Hematopoietic multipotent progenitor cell treated with erythropoietin and hydrocortisone succinate and interleukin-3 and kit ligand, for 8 days (in vitro differentiated cells): ENCODE measurements at places on chromosomes 3 and 15.

DNA sequence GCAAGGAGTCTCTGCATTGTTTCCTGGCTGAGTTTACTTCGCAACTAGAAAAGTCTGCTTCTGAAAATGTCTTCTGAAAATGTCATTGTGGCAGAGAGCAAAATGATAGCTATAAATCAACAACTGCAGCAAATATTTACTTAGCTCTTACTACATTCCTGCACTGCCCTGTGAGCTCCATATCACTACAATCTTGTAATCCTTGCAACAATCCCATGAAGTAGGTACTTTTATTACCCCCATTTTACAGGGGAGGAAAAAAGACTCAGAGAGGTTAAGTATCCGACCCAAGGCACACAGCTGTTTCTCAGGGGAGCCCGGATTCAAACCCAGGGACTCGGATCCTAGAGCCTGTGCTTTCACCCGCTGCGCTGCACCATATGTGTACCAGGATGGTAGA, 34.2 kb upstream of the SPTBN5 start:
- no peak for DNase-seq

GRCh38 chr15:27850050-27850449, 249.1 kb downstream of the OCA2 start:
- DNase-seq: no peak

GRCh38 chr3:197883541-197883940, 66.4 kb upstream of the RPL35A start:
- no peak for DNase-seq

- DNase-seq: no peak
Observed at GRCh38 chr15:29687204-29687815, 135.0 kb downstream of the TJP1 start.

GRCh38 chr3:52817860-52818259, 12.6 kb downstream of the ITIH4 start:
- no peak for DNase-seq
